ENCODE measurements at places on chromosomes 12 and 14.

- no peak for DNase-seq
Observed at GRCh38 chr12:107449891-107450290, 235.7 kb upstream of the PWP1 start.

DNA sequence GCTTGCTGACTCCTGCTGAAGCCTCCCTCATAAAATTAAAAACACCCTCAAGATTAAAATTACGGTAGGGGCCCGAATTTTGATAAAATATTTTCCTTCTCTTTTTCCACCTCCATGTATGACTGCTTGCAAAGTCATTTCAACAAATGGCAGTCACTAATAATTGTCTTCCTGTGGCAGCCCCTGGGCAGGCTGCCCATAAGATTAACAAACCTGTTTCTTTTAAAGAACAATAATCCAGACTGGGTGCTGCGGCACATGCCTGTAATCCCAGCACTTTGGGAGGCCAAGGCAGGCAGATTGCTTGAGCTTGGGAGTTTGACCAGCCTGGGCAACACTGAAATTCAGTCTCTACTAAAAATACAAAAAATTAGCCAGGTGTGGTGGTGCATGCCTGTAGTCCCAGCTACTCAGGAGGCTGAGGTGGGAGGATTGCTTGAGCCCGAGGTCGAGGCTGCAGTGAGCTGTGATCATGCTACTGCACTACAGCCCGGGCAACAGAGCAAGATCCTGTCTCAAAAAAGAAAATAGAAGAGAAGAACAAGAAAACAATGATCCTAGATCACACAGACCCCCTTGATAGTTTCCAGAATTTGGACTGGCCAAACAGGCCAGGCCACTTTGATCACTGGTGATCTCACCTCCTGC, 8.7 kb downstream of the SAV1 start:
- no peak for DNase-seq

DNA sequence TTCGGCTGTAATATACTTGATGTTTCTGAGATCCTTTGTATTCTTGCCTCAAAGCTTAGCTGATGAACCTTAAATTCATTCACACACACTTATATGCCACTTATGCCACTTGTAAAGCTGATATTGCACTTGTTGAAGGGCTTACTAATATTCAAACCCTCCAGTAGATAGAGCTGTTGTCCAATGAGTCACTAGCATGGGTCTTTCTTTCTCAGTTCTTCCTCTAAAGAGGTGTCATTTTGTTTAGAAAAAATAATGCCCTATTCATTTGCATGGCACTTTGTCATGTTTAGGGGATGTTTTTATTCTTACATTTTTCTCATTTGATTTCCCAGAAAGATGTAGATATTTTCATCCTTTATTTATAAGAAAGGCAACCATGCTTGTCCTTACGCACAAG, 56.4 kb downstream of the MON2 start:
- no peak for DNase-seq

DNA sequence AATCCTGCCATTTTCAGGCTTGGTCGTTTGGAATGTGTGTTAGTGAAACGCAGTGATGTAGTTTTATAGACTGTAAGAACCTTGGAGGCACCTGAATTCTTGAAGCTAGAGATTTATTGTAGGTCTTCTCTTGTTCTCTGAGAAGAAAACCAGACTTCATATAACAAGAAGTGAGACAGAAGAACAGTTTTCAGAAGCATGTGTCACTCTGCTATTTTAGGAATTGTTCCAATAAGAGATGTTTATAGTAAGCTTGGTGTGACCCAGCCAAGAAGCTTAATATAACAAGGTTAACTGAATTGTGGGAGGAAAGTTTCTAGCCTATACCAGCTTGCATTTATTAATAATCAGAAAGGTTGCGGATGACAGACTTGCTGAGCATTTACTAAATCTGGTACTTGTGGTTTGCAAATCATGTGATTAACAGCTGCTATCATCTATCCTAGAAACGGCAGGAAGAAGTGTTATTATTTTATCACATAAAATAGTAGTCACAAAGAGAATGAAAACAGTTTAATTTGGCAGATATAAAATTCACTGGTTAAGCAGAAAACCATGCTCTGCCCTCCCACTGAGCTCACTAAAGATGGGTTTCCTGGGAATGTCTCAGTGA, 49.2 kb upstream of the BCAT1 start:
- DNase-seq, result peak; percentile 75

- DNase-seq, result no peak
Observed at GRCh38 chr14:73602994-73603393, 9.3 kb upstream of the ACOT6 start.

- no peak for DNase-seq
Observed at GRCh38 chr14:21804981-21805380, 131.4 kb upstream of the OR4E1 start.

- DNase-seq, result no peak
Observed at GRCh38 chr14:20477211-20477876, 8.1 kb downstream of the PNP start.

- DNase-seq, result no peak
Observed at GRCh38 chr12:49643961-49644619, 20.7 kb downstream of the PRPF40B start.

DNA sequence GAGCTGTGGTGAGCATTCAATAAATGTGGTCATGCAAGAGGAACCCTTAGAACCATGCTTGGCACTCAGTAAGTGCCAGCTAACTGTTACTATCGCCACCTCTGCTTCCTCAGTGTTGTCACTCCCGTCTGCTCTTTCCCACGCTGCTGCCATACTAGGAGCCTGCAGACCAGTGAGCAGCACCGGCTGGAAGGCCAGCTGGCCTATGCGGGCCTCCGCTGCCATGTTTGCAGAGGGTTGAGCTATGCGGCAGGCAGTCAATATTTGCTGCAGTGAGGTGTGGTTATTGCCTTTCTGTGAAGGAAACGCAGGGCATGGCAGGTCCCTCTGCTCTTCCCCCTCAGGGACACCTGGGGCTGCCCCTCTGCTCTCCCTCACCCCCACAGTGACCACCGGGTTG, 13.0 kb downstream of the KMT5A start:
- no peak for DNase-seq

DNA sequence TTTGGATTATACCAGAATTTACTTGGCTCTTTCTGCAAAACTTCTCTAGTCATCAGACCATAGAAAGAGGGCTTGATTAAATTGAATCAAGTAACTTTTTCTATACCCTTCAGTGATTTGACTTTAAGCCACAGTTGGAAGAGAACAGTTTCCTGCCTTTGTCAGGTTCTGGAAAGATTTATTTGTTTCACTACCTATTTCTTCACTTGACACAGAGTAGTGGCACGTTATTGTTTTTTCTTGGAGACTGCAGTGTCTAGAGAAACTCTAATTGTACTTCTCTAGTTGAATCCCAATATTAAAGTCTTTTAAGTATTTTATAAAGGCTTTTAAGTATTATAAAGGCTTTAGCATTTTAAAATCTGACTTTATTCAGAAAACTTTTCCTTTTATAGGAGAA, 138.1 kb downstream of the TMEM117 start:
- DNase-seq, result no peak

DNA sequence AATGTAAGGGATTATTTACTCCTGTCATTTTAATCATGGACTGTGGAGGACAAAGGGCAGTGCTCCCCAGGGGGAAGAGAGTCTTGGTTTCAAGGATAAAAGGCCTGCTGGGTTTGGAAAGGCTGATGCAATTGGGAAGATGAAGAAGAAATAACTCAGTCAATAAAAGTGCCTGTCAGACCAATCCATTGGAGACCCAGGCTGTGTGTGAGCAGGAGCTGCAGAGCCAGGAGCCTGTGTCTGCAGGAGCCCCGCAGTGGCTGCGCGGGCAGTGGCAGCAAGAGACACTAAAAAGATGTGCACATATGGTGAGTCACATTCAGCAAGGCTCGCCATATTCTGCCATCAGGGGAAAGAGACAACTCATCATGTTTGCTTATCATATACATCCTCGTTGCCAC, 90.4 kb downstream of the CRACR2A start:
- peak; percentile 56 for DNase-seq

- peak; percentile 35 for DNase-seq
Observed at GRCh38 chr14:22190411-22191191, 398.4 kb downstream of the DAD1 start.

DNA sequence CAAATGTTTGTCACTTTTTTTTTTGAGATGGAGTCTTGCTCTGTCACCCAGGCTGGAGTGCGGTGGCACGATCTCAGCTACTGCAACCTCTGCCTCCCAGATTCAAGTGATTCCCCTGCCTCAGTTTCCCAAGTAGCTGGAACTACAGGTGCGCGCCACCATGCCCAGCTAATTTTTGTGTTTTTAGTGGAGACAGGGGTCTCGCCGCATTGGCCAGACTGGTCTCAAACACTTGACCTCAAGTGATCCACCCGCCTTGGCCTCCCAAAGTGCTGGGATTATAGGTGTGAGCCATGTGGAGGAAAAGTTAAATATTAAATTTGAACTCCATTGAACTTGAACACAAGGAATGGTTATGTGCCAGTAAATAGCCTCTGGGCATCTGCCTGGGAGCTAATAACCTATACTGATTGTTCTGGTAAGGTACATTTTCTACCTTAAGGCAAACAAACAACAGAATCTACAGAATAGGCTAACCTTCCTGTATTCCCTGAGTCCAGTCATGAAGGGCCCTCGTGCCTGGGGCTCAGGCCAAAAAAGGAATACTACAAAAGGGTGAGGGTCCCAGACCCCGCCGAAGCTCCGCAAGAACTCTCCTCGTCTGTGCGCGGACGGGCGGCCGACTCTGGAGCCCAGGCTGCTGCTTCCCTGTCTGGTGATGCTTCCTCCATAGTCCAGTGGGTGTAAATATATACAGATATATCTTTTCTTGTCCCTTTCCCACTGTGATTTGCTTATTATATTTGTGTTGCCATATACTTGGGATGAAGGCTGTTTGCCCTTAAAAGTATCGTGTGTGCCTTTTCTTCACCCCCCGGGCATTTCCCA, 74.0 kb upstream of the EIF5 start:
- no peak for DNase-seq

GRCh38 chr12:125245581-125246557, 180.6 kb downstream of the AACS start:
- DNase-seq, result no peak

DNA sequence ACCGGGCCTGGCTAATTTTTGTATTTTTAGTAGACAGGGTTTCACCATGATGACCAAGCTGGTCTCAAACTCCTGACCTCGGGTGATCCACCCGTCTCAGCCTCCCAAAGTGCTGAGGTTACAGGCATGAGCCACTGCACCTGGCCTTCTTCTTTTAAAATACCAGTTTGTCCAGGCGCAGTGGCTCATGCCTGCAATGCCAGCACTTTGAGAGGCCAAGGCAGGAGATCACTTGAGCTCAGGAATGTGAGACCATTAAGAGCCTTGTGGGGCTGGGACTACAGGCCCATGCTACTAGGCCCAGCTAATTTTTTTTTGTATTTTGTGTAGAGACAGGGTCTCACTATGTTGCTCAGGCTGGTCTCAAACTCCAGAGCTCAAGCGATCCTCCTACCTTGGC, 8.1 kb upstream of the PEBP1 start:
- DNase-seq, result no peak

- DNase-seq, result no peak
Observed at GRCh38 chr14:104284107-104284592, 145.8 kb downstream of the KIF26A start.

DNA sequence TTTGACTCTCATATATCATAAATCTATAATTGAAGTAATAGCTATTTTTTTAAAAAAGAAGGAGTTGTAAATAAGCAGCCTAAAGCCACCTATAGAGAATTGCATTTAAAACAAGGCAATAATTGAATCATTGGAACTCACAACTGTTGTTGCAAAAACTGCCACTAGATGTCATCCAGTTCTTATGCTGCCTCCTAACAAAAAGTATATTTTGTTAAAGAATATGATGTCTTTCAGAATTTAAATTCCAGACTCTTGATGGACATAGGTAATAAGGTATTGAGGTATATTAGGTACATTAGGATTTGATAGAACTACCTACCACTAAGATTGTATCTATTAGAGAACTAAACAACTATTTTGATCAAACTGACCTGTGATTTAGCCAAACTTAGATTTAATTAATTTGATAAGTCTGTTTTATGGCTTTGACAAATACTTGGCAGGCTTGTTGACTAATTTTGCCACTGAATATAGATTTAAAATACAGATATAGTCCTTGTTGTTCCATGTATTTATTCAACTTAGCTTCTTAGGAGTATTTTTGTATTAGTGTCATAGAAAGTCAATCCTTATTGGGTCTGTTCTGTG, 401.4 kb downstream of the RPL10L start:
- no peak for DNase-seq

DNA sequence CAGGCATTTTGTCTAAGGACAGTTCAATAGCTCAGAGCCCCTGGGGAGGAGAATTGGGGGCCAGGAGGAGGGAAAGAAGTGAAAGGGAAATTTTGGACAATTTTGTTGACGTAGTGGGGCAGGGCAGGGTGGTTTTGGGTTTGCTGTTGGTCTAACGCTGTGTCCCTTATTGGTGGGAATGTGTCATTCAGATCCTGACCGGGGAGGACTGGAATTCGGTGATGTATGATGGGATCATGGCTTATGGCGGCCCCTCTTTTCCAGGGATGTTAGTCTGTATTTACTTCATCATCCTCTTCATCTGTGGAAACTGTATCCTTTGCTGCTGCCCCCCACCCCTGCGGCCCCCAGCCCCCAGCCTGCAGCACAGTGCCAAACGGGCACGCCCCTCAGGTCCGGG, 212.1 kb upstream of the FKBP4 start:
- no peak for DNase-seq

DNA sequence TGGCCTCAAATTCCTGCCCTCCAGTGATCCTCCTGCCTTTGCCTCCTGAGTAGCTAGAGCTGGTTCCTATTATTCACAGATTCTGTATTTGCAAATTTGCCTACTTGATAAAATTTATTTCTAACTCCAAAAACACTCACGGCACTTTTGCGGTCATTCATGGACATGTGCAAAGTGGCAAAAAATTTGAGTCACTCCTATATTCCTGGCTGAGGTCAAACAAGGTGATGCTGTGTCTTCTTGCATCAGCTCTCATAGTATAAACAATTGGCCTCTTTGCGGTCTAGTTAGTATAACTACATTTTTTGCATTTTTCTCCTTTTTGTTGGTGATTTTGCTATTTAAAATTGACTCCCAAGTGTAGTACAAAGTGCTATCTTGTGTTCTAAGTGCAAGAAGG, 24.7 kb downstream of the ATF1 start:
- DNase-seq, result no peak

- no peak for DNase-seq
Observed at GRCh38 chr14:36129181-36129580, 47.3 kb downstream of the PTCSC3 start.

DNA sequence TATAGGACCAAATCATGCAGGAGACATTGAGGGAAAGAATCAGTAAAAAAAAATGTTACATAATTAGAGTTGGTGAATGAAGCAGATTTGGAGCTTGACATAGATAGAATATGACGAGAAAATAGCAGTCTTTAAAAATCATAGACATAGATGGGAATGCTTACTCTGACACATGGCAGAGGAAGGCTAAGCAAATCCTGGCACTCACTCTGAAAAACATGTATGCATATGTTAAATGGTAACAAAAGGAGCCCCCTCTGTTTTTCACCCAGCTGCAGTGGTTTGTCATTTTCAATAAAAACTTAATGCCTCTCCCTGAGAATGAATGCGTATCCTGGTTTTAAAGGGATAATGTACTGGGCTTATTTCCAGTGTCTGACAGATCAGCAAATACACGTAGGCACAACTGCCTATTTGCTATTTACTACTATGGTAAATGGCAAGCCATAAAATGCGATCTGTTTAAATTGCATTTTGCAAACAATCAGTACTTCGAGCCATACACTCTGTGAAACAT, 561.2 kb upstream of the SEL1L start:
- no peak for DNase-seq

GRCh38 chr12:55829967-55830600, 697 bp upstream of the DNAJC14 start:
- no peak for DNase-seq
